ENCODE measurements at places on chromosomes 3 and 15.

DNA sequence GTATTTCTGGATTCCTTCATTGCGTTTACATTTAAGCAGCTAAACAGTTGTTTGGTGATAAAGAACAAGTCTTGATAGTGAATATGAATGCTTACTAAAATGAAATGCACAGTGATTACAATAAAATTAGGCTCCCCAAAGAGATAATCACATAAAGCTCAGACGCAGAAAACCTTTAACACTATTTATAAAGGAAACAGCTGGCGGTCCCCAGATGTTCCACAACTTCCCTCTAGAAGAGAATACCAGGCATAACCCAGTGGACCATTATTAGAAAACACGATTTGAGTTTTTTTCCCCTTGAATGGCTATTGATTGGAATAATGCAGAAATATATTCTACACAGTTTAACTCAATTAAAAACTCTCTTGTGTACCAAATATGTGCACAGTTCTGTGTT, 573.2 kb downstream of the DIPK2A start:
- no peak for DNase-seq

DNA sequence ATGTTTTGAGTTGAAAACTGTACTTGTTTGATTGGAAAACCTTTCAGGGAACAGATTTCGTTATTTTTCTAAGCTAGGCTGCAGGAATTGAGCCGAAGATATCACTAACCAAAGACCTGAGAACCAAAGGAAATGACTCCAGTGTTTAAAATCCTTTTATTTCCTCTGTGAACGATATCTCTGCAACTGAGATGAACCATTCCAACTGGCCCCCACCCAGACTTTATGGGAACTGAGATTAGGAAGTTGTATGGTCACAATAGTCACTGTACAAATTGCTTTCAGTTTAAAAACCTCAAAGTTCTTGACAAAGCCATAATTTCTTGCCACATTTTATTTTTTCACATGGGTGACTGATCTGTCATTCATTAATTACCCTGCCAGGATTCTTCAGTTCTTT, 232.4 kb downstream of the RBMS3 start:
- DNase-seq, result no peak

DNA sequence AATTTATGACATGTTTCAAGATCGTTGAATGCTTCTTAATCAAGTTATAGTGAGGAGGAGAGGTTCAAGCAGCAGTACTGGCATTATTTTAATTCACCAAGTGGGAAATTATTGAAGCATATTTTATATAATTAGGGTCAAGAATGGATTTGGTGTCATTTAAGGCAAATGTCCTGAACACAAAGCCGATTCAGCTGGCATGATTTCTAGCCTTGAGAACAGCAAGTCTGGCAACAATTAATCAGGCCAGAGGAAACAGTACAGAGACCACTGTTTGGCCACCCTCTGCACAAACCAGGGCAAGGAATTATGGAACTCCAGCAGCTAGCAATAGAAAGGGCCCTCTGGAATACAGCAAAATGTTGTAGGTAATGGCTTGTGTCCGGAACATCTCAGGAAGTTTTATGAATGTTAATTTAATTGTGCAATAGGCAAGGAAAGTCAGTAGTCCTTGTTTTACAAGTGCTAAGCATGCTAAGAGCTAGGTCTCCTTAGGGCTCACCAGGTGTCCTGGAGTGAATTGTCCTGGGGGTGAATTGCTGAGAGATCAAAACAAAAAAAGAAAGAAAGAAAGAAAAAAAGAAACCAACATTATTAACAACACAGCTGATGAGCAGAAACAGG, 38.7 kb upstream of the SNRK start:
- DNase-seq, result no peak

- no peak for DNase-seq
These were observed 796 bp upstream of the DOCK3 start for GRCh38 chr3:50673931-50674330.

GRCh38 chr15:31296219-31296645, 30.4 kb upstream of the KLF13 start:
- no peak for DNase-seq

DNA sequence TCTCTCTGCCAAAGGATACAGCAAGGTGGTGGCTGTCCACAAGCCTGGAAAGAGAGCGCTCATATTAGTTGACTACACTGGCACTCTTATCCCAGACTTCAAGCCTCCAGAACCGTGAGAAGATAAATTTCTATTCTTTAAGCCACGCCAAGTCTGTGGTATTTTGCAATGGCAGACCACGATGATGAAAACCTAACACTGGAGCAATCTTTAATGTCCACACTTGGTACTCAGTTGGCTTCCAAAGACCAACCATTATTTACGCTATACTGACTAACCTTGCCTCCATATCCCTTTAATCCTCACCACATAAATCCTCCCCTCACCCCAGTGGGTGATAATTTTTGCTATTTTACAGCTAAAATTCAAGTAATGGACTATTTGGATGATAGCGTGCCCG, 16.9 kb upstream of the LACTB start:
- no peak for DNase-seq

- DNase-seq, result no peak
These were observed 110.4 kb downstream of the LRRC28 start for GRCh38 chr15:99361545-99362185.

- no peak for DNase-seq
These were observed 17.9 kb downstream of the PSTPIP1 start for GRCh38 chr15:77012868-77013267.

- DNase-seq, result no peak
These were observed 89.7 kb upstream of the GRM7 start for GRCh38 chr3:6771171-6771570.

- DNase-seq, result no peak
These were observed 74.9 kb downstream of the TIPARP start for GRCh38 chr3:156749244-156749643.

DNA sequence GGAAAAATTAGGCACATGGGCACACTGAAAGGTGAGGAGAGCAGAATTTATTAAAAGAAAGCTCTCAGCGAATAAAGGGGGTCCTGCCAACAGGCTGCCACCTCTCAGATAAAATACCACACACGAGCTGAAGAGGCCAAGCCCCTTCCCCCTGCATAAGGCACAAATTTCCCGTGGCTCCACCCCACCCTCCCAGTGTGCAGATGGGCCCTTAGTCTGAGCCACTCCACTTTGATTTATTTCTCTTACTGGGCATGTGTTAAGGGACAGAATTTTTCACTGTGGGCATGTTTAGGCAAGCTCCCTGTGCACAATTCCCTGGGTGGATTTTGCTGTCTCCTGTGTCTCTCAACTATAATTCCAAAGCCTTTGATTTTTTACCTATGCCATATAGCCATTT, 409.8 kb downstream of the TBL1XR1 start:
- no peak for DNase-seq

DNA sequence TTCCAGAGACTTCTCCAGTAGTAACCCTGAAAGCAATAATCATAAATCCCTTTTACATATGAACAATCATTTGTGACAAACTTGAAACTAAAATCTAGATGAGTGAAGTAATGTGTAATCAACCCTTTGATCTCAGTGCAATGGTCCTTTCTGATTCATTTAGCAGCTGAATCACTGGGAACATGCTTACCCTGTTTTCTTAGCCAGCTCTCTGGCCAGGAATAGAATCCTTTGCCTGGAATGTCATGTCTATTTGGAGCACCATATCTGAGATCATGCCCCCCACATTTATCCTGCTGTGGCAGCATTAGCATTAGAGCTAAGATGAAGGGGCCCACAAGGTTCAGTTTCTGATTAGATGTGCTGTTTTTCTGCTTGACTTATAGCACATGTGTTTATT, 309.8 kb downstream of the OXSM start:
- DNase-seq, result no peak

DNA sequence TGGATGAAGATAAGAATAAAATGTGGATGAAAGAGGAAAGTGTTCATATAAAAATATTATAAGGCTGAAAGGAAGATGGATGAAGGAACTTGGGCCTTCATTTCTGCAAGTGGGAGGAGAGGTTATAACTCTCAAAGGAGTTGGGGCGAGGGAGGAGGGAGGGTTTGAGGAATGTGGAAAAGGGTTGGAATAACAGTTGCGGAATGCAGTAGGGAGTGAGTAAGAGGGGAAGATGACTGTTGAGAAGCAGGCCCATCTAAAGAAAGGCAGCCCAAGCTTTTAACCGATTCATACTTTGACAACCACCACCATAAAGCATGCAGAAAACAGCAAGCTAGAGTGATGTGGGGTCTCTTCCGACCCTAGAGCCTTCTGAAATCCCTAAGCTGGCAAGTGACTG, 8.3 kb upstream of the TM4SF4 start:
- no peak for DNase-seq

GRCh38 chr15:70892912-70893560, 410 bp downstream of the LRRC49 start:
- no peak for DNase-seq

- no peak for DNase-seq
These were observed 83.1 kb upstream of the VEPH1 start for GRCh38 chr3:157586293-157586692.

- no peak for DNase-seq
These were observed 22.9 kb downstream of the FOXP1 start for GRCh38 chr3:71560665-71561064.

DNA sequence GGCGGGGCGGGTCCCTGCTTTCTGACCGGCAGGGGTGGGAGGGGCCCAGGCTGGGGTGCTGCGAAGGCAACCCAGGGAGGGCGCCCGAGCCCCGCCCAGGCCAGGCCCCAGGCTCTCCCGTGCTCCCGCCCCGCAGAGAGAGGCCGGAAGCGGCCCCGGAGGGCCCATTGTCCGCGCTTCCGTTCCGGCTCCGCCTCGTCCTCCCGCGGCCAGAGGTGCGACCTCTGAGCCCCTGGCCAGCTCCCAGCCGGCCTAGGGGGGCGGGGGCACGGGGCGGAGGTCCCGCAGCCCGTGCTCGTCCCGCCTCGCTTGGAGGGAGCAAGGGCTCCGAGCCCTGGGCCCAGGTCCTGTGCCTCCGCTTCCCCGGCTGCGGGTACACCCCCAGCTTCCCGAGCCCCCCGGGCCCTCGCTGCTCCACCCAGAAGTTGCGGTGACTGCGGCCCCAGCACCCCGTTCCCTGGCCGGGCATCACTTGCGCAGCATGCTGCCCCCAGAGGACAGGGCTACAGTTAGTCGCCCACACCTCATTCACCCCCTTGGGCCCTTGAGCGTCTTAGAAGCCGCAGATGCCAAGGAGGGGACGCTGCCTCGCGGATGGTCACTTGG, 20.4 kb upstream of the PLXND1 start:
- no peak for DNase-seq

DNA sequence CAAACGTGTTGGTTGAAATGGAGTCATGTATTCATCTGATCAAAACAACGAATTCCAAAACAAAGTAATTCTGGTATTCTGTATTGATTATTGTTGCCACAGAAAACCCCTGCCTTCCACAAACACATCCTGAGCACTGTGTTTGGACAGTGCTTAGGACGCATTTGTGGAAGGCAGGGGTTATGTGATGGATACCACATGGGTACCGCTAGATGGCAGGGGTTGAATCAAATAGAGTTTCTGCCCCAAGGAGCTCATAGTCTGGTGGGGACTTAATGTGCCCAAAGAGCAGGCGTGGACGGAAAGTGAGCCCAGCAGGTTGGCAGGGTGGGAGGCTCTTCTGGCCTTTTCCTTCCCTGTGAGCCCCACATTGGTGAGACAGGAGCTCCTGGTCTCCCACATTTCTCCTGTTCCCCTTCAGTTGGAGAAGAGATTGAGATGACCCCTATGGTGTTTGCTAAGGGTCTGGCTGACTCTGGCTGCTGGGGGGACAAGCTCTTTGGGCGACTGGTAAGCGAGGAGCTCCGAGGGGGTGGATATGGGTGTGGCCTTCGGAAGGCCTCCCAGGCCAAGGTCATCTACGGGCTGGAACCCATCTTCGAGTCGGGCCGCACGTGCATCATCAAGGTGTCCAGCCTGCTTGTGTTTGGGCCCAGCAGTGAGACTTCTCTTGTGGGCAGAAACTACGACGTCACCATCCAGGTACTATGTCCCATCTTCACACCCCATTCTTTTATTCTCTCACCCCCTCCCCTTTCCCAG, 22.1 kb upstream of the SLC28A1 start:
- no peak for DNase-seq

GRCh38 chr15:36501063-36501678, 78.3 kb upstream of the CDIN1 start:
- DNase-seq, result no peak

GRCh38 chr3:162125790-162126189, 629.2 kb downstream of the OTOL1 start:
- DNase-seq, result no peak

- no peak for DNase-seq
These were observed 77.3 kb upstream of the PHLDB2 start for GRCh38 chr3:111781561-111782446.

GRCh38 chr3:46162975-46163555, 45.0 kb downstream of the CCR1 start:
- DNase-seq, result no peak

GRCh38 chr3:98769448-98769847, 6.3 kb downstream of the ST3GAL6 start:
- DNase-seq, result no peak

- no peak for DNase-seq
These were observed 5.4 kb downstream of the IFT122 start for GRCh38 chr3:129445471-129445870.

Measured in activated naive CD8-positive, alpha-beta T cell treated with anti-CD3 and anti-CD28 coated beads, Interleukin-2, amount 50 U/mL, for 16 hours (primary cell).